Jurkat, Clone E6-1 (cell line): ENCODE measurements at places on chromosomes 11 and 22.

DNA sequence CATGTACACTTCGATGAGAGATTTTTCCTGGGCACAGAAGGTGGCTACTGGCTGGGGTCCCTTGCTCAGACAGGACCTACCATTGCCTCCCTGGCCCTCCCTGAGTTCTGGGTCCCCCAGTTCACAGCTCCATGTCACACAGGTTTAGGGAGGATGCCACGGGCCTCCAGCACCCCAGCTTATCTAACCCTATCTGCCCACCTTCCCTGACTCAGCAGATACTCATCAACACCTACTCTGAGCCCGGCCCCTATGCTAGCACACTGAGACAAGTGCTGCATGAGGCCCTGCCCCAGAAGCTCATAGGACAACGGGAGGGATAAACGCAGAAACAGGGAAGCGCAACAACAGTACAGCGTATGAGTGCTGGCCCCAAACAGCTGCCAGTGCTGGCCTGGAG is 9.6 kb downstream of the NAGA start:
- DNase-seq, result no peak

DNA sequence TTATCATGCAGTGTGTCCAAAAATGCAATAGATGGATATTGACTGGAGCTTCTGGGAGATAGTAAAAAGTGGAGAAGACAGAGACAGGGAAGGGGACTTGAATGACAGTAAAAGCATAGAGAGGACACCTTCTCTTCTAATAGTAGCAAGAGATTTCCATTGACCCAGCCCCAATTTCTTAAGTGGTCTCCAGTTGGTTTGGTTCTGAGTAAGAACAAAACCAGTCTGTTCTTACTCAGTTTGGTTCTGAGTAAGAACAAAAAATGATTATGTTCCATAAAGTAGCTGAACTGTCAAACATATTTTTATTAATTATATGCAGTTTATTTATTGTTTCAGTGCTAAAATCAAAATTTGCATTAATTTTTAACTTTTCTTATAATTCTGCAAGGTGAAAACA is 316.8 kb upstream of the MPPED2 start:
- DNase-seq, result no peak

DNA sequence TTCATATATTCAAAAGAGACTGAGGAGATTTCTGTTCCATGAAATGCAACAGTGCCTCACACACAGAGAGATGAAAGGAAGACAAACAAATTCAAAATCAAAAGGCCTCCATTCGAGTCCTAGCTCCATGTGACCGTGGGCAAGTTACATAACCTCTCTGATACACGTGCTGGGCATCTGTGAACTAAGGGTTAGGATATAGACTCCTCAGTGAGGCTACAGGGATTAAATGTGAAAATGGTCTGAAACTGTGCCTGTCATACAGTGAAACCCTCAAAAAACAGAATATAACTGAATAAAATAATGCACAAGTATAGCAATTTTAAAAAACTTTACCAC is 111.8 kb upstream of the MTMR2 start:
- no peak for DNase-seq

DNA sequence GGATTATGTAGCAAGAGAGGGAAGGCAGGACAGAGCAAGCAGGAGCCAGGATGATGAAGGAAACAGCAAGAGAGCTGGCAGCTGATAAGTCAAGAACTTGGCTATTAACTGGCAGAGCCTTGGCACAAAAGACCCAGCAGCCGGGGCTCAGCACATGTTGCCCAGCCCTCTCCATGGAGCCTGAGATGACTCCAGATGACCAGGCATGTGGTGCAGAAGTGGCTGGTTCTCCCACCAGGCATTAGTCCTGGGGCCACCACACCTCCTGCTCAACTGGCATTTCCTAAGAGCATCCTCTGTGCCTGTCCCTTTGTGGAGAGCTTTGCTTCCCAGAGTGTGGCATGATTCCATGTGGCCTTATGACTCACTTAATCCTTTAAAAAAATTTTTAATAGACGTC is 522.6 kb downstream of the MN1 start:
- DNase-seq, result no peak

- no peak for DNase-seq
These were observed 776 bp downstream of the NLRX1 start for GRCh38 chr11:119169282-119169719.

DNA sequence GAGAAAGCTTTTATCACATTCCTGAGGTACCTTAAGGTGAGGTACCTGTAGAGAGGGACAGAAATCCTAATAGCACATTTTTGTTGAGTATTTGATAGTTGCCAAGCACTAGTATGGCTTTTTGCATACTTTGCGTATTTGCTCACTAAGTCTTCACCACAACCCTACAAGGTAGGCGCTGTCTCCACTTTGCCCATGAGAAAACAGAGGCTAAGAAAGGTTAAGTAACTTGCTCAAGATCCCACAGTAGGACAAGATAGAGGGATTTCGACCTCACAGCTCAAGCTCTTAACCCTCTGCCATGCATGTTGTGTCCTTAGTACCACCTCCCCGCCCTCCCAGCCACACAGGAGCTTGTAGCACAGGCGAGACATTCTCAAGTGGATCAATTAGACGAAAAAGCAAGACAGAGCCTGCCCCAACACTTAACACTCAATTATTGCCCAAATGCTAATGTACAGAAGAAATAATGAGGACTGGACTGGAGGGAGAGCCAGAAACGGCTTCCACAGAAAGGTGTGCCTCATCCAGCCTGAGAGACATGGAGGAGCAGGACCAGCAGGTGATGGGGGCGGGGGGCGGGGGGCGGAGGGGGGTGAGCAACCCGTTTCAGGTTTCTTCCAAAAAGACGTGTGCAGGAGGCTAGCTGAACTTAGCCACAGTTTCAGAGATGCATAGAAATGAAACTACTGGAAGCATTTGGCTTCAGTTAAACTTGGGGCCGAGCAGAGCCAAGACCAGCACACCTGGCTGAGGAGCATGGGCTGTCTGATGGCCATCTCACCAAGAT is 26.7 kb upstream of the CD44 start:
- no peak for DNase-seq

DNA sequence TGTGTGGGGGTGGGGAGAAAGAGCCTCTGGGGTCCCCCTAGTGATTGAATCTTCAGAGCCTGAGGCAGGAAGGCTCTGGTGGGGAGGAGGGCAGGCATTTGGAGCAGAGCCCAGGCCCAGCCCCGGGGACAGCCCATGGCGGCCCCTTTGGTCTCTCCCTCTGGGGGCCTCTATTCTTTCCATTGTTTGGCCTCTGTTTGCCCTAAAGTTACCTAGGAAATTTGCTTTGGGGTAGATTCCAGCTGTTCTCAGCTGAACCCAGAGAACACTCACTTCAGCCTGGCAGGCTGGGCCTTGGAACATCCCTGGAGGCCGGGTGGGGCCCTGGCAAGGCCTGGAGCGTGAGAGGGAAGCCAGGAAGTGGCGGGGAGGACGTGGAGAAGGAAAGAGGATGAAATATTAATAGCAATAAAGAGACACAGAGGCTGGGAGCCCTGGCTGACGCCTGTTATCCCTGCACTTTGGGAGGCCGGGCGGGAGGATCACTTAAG is 22.9 kb upstream of the A4GALT start:
- DNase-seq, result no peak

DNA sequence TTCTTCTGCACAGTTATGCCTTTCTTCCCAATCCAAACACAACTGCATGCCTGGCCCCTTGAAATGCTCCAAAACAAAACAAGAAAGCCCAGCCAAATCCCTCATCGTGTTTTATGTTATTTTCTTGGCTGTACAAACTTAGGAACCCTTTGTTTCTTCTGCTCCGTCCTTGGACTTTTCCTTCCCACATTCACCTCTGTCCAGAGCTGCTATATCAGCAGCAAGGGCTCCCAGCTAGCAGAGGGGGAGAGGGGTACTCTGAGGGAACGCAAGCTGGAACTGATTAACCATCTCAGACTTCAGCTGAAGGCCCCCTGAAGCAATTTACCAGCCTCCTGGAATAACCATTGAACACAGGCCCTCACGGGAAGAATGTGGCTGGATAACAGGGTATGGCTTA is 214.7 kb downstream of the TENM4 start:
- DNase-seq, result no peak

GRCh38 chr11:84452211-84452610 is 1166.0 kb upstream of the CCDC90B start:
- DNase-seq, result no peak

DNA sequence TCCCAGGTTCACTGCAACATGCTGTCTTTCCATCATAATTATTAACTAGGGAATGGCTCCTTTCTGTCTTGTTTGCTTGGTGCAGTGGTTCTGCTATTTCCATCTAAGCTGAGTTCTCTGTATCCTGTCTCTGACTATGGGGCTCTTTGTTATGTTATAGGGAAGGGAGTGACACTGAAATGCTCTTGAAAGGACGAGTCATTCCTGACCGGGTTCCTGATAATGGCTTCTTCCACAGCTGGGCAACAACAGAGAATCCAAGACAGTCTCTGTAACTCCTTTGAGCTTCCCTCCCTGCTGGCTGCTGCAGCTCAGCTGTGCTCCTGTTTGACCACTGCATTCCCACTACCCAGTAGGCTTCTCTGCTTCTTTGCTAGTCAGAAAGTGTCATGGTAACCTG is 24.1 kb downstream of the OR2AT4 start:
- no peak for DNase-seq

- DNase-seq, result no peak
These were observed 16.2 kb downstream of the CAPN5 start for GRCh38 chr11:77082838-77083565.

DNA sequence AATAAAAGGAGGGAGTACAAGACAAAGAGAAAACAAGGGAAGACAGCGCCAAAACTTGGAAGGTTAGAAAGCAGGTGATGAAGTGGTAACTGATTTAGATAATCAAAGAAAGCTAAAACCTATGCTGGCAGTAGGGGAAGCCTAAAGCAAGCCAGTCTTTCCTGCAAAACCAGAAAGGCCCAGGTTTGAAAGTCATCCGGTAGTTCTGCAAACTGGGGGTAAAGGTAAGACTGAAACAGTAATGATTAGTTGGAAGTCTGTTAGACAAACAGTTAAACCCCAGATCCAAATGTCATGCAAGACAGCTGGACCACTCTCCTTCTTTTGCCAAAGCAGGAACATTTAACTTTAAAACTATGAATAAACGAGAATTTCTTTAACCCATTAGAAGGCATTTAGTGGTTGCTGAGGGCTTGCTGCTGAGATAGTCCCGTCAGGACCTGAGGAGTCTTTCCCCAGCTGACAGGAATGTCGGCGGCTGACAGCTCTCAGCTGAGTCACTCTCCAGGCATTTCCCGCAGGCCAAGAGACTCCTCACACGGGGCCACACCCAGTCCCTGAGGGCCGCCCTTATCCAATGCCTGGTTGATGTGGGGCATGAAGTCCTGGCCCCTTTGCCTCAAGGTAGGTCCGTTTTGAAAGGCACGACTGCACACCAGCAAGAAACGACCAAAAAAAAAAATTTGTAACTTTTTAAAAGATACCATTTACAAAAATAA is 36.3 kb upstream of the CFAP300 start:
- DNase-seq, result no peak

- no peak for DNase-seq
These were observed 68.5 kb downstream of the PIWIL3 start for GRCh38 chr22:24706054-24706453.

DNA sequence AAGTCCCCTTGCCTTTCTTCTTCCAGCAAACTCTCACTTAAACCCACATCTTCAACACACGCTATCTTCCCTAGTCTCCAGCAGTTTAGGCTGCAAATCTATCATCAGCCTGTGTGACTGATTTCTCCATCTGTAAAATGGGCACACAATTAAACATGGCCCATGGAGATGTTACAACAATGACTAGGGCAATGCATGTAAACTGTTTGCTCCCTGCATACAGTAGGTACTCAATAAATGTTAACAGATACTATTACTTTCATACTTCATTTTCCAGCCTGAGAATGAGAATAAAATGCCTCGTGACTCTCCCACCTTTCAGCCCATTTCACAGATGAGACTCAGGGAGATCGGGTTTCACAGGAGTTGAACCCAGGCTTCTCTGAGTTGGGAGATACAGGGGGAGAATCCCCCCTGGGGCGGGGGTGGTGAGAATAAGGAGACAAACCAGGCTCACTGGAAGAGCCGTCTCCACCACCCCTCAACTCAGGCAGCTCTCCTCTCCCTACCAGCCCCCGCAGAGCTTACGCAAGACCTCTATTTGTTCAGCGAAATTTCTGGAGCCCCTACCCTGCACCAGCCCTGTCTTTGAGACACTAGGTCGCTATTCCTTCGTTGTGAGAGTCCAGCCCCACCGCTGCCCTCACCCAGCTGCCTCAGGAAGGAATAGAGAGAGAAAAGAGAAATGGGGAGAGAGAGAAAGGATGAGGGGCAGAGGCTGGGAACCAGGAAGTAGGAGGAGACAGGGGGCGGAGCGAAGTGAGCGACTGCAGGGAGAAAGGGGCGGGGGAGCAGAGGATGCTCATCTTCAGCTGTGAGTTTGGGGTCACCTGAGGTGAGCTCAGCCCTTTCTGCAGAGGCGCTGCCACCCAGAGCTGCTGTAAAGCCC is 42.1 kb upstream of the KLHL35 start:
- DNase-seq, result peak; percentile 78

GRCh38 chr11:69400140-69400539 is 81.3 kb upstream of the LINC01488 start:
- DNase-seq, result no peak

GRCh38 chr11:3022300-3022967 is 30.3 kb upstream of the NAP1L4 start:
- DNase-seq, result peak; percentile 22

DNA sequence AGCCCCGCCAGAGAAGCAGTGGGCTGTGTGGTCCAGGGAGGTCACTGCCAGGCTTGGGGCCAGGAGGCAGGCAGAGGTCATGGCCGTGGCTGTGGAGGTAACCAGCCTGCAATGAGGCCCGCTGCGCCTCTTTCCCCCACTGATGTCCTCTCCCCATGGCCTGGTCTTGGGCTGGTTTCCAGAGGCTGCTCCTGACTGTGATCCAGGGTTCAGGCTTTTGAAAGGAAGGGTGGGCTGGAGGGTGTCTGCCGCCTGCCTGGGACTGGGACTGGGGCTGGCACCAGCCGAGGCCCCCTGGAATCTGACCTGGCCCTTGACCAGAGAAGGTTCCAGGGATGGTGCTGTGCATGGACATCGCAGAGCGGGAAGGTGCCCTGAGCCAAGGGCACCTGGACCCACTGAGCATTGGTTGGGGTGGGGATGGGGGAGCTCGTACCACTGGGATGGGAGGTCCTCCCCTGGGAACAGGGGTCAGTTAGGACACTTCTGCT is 59.6 kb upstream of the THY1 start:
- no peak for DNase-seq

DNA sequence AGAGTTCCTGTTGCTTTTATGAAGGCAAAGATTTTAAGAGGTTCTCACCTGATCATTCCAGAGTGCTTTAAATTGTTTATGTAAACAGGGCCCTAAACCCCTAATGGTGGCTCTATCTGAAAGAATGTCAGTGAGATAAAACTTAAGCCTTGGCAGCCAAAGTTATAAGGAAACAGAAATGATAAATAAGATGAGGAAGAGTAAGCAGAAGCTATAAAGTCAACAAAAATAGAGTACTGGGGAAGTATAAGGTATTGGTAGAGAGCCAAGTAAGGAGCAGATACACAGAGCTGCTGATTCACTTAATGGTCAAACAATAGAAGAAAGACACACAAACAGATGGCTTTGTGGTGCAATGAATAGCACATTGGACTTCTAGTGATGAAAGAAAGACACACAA is 37.9 kb downstream of the TMPRSS5 start:
- no peak for DNase-seq
